ENCODE measurements at places on chromosomes 1 and 21.

DNA sequence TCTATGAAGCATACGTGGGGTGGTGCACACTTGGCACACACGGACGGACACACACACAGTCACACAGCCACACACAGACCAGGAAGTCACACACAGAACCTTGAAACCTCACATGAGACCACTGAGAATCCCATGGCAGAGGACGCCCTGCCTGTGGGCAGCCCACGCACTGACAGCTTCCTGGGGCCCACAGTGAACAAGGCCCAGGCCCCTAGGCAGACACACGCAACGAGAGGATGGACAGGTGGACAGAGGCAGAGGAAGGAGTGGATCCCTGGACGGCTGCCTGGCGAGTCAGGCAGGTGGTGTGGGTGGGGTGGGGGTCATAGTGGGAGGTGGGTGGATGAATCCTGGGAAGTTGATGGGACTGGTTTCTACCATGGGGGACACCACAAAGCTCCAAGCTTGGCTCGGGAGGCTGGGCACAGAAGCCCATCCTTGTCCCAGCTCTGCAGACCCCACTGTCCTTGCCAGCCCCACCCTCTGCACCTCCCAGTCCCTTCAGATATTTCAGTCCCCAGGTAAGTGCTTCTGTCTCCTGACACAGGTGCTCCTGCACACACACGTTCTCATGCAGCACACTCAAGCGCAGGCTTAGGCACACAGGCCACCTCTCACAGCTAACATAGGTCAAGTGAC is 49.1 kb downstream of the WNT9A start:
- no peak for DNase-seq

- no peak for DNase-seq
These were observed 81.8 kb downstream of the PEX14 start for GRCh38 chr1:10556430-10557005.

DNA sequence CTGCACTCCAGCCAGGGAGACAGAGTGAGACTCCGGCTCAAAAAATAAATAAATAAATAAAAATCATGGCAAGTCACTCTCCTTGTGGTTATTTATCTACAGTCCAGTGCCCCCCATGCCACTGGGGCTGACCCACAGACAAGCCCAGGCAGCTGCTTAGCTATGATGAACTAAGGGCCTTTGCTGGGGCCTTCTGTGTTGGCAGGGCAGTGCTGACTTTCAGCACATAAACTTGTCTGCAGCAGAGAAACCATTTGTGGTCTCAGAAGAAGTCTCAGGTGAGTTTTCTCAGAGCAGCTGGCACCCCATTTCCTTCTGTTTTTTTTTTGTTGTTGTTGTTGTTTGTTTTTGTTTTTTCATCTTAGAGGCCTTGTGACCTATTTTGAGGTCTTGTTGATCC is 20.9 kb upstream of the CFHR4 start:
- no peak for DNase-seq

DNA sequence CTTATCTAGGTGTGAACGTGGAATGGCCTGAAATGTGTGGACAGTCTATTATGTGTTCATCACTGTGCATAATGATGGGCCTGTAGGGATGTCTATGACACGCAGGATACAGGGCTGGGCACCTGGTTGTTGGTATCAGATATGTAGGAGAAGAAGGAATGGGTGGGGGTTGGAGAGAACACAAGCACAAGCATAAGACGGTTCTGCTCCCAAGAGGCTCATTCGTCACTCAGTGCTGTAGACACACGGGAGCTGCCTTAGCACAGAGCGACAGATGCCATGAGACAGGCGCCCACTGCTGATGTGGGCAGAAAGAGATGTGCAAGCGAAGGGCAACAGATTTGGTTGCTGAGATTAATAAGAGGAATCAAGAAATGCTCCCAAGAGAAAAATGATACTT is 256.2 kb downstream of the DISC1 start:
- DNase-seq, result no peak

- DNase-seq, result no peak
These were observed 107.0 kb upstream of the IRF2BP2 start for GRCh38 chr1:234716908-234717375.

GRCh38 chr1:87155170-87155569 is 173.5 kb upstream of the LMO4 start:
- DNase-seq, result no peak

DNA sequence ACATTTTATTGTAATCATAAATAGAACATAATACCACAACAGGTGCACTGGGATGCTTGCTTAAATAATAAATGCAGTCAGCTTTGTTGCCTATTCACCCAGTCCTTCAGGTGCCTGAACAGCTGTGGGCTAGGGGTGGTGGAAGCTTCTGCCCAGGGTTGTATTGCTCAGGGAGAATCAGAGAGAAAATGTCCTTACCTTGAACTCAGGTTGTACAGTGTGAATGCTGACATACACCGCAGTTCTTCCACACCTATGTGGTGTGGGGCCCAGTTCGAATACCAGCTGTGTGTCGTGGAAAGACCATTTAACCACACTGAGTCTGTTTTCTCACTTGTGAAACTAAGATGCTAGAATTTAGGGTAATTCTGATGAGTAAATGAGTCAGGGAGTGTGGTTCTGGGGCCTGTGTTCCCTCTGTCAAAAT is 115.7 kb upstream of the ATP1A1 start:
- no peak for DNase-seq

DNA sequence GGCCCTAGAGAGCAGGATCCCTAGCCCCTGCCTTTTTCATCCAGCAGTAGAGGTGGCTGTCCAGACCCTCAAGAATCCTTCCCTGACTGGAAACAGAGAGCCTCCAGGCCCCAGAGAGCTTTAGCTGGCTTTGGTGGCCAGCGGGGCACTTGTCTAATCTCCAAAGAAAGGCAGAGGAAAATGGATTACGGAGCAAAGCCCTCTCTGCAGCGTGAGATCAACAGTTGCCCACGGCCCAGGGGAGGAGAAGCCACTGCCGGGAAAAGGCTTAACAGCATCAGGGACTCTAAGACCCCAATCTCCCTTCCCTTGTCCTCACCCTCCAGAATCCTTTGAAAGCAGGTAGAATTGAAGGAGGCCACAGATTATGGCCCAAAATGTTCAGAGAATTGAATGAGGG is 35.8 kb upstream of the GRIK3 start:
- DNase-seq, result no peak

DNA sequence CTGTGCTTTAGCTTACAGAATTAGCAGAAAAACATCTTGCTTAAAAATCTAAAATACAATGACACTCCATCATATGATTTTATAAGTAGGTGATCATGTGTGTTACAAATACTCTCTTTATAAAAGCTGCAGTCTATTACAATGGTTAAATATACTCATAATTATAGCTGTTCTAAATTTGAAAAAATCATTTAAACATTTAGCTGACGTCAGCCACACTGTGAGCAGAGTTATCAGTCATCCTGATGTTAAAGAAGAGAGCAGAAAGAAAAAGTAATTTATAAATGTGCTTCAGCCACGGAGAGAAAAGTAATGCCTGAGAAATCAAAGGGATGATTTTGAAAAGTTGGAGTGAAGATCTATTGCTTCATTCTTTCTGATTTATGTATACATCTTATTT is 1325.9 kb upstream of the B3GALT2 start:
- DNase-seq, result no peak

- DNase-seq, result no peak
These were observed 102.4 kb downstream of the FMN2 start for GRCh38 chr1:240194120-240194519.

GRCh38 chr21:32270748-32271147 is 8.1 kb downstream of the MIS18A start:
- no peak for DNase-seq

- no peak for DNase-seq
These were observed 7.6 kb upstream of the C1orf74 start for GRCh38 chr1:209791920-209792319.

DNA sequence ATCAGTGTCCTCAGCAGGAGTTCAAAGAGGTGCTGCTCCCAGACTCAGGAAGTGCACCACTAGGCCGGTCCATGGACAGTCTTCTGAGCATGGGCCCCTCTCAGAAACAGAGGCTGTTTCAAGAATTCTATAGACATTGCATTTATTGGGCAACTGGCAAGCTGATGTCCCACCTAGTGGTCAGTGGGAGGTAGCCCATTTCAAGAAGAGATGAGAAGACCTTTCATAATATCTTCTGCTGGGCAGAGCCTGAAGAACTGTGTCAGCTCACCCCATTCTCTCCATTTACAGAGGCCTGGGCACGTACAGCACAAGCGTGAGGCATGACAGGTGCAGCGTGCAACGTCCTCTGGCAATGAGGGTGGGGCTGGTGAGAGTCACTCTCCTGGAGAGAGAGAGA is 216.0 kb downstream of the DYRK1A start:
- no peak for DNase-seq

DNA sequence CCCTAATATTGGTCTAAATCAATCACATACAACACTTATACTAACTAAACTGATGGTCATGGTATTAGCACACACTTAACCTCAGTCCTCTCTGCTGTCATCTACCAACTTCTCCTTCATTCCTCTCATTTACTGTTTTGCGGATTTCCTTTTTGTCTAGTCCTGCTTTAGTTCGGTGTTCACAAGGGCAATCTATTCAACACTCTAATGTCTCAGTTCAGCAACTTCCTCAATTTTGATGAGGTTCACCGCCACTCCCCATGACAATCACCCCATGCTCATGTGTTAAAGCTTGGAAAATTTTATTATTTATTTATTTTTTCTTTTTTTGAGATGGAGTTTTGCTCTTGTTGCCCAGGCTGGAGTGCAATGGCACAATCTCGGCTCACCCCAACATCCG is 301.1 kb downstream of the PTPRC start:
- DNase-seq, result no peak

GRCh38 chr1:147647796-147648633 is 22.3 kb downstream of the ACP6 start:
- DNase-seq, result no peak

- no peak for DNase-seq
These were observed 39.8 kb upstream of the SRP9 start for GRCh38 chr1:225737866-225738265.

DNA sequence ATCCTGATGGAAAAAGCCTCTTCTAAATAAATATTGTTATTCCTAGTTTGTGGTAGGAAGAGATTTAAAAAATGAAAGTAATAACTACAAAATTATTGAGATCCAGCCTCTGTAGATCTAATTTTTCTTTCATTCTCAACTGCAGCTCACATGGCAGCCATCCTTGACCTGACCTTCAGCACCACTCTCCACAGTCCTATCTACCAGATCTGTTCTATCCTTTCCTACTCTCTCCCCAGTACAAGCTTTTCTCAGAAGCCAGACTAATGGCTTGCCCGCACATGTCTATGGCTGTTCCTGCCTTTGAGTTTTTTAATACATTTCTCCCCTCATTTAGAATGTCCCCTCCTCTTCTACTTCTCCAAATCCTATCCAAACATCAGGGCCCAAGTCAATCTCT is 51.5 kb downstream of the MACO1 start:
- DNase-seq, result no peak

DNA sequence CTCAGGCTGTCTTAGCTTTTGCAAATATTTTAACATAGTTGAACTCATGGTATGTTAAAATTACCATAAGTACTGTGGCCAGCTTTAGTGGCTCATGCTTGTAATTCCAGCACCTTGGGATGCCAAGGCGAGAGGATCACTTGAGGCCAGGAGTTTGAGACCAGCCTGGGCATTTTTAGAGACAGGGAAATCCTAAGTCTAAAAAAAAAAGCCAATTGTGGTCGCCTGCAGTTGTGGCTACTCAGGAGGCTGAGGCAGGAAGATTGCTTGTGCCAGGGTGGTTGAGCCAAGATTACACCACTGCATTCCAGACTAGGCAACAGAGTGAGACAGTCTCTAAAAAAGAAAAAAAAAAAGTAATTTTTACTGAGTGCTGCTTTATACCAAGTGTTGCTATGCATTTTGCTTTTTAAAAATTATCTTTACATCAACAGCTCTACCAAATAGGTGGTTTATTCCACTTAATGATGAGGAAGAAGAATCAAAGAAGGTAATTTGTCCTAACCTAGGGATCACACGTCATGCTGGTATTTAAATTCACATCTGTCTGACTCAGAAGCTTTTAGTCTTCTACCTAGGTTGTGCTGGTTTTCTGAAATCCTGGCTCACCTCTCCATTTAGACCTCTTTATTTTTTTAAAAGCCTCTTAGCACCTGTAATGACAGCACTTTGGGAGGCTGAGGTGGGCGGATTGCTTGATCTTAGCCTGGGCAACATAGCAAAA is 16.8 kb downstream of the PPP1R12B start:
- DNase-seq, result no peak

DNA sequence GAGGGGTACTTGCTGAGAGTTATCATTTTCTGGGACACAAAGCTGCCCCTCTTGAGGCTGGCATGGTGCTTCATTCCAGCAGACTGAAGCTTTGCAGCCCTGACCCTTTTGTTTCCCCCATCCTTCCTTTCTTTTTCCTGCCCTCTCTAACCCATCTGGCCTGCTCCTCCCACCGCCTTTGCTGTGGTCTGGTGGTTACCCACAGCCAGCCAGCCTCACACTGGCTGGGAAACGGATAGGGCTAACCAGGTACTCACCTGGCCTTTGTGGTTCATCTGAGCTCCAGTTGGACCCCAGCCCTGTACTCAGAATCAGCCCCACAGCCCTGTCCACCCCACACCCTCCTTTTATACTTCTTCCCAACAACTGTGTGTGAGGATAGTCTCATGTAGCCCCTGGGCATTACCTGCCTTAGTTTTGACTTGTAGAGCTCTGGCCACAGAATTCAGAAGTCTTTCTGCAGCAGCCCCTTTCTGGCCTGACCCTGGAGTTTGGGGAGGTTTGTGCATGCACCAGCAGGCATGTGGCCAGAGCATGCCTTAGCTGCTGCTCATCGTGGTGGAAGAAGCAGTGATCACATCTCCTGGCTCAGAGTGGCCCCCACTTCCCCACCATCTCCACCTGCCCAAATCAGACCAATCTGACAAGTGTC is 138.0 kb downstream of the TRABD2B start:
- DNase-seq, result no peak

DNA sequence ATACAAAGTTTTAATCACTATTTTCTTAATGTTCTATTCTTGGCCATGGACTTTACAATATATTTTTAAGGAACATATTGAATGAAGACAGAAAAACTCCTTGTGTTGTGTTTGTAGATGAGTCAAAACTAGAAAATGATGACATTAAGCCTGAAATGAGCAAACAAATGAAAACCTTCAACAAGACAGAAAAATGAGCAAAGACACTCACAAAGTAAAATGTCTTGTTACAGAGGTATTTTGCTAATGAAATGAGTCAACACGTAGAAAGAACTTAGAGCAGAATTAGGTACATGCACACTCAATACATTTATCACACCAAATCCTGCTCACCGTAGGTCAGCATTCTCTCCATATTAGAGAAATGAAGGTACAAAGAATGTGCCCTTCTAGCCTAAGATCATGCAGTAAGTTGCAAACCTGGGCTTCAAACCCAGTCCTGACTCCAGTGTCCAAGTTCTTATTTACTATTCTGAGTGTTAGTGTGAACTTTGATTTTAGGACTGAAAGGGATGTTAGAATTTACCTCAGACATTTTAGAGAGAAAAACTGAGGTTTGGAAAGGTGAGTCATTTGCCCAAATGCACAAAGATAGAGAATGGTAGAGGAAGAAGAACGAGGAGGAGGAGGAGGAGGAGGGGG is 133.9 kb upstream of the SGIP1 start:
- DNase-seq, result no peak
